NCI-H187 treated with DMSO at 0.1 percent for 48 hours (cell line): ENCODE measurements at places on chromosomes 7 and 10.
A peak's percentile ranks its signal among the peaks of the same experiment; 100 is the strongest.

DNA sequence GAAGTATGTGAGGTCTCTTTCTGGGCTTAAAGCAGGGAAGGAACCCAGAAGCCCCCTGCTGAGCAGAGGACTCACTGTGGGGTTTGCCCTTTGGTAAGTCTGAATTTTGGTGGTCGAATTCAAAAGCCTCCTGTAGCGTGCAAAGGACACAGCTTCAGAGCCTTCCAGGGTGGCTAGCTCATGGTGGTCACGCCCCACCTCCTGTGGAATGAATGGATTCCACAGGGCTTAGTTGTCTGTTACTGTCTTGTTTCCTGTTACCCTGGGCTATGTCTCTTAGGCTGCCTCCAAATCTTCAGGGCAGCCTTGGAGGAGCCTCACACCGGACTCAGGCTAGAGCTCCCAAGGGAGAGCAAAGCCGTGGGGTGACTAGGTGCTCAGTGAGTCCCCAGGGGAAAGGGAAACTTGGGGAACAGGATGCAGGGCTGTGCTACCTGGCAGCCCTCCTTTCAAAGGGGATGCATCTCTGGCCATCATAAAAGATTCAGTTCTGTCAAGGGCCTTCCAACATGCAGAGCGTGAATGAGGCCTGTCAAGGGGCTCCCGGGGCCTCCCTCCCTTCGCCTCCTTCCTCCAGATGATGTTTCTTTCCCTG, 211.7 kb downstream of the CCSER2 start:
- DNase-seq, result no peak

GRCh38 chr10:43796781-43797180, 148.1 kb upstream of the ZNF32 start:
- no peak for DNase-seq

DNA sequence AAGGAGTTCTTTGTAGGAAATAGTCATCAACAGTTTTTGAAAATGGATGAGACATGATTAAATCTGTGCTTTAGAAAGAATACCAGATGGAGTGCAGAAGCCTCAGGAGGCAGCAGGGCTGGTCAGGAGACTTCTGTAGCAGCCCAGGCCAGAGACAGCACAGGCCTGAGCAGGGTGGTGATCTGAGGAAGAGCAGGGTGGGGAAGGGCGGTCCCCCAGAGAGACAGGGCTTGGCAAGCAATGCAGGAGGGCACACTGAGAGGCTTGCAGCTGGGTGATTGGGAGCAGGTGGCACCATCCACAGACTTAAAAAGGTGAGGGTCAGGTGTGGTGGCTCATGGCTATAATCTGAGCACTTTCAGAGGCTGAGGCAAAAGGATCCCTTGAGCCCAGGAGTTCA, 4.3 kb upstream of the SMKR1 start:
- DNase-seq, result no peak

DNA sequence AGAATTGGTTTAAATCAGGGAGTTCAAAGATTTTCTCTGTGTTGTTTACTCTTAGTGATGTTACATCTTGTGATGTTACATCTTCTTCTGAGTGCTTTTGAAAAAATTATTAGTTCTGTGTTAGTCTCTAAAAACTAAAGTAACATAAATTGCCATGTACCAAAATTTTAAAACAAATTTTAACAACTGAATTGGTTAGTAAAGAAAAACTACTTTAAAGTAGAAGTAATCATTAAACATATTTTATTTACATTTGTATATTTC, 5.2 kb upstream of the IGF2BP3 start:
- DNase-seq, result no peak

- DNase-seq, result no peak
These were observed 122.5 kb downstream of the OAT start for GRCh38 chr10:124296121-124296812.

GRCh38 chr7:82105463-82105862, 335.6 kb upstream of the HGF start:
- DNase-seq, result no peak

DNA sequence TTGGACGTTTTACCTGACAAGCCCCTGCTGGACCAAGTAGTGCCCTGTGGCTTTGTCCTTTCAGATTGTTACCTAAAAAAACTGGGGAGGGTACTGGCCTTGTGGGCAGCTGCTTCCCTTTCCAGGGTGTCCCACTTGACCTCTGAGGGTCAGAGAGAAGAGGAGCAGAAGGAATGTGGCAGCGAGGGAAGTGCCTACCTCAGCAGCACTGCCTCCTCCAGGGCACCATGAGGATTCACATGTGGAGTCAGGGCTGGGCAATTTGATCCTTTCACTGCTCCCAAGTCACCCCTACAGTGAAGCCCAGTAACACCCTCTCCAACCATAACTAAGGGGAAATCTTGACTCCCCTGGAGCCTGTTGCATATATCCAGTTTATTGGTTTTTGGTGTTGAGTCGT, 64.6 kb downstream of the ITGB1 start:
- DNase-seq, result no peak

- DNase-seq, result no peak
These were observed 246.1 kb downstream of the TNS3 start for GRCh38 chr7:47335557-47336471.

DNA sequence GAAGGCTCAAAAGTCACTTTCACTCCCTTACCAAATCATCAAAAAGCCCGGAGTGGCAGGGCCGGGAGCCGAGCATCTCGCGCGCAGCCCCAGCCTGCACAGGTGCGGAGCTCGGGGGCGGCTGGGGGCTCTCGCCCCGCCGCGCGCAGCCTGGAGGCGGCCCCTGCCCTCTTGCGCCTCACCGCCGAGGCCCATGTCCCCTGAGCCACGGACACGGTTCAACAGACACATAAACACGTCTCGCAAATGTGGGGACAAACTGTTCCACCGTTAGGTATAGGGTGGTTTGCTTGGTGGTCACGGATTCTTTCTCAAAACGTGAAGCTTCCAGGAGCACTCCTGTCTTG, 700 bp downstream of the GSAP start:
- no peak for DNase-seq

GRCh38 chr7:82080254-82080927, 310.5 kb upstream of the HGF start:
- DNase-seq, result no peak

DNA sequence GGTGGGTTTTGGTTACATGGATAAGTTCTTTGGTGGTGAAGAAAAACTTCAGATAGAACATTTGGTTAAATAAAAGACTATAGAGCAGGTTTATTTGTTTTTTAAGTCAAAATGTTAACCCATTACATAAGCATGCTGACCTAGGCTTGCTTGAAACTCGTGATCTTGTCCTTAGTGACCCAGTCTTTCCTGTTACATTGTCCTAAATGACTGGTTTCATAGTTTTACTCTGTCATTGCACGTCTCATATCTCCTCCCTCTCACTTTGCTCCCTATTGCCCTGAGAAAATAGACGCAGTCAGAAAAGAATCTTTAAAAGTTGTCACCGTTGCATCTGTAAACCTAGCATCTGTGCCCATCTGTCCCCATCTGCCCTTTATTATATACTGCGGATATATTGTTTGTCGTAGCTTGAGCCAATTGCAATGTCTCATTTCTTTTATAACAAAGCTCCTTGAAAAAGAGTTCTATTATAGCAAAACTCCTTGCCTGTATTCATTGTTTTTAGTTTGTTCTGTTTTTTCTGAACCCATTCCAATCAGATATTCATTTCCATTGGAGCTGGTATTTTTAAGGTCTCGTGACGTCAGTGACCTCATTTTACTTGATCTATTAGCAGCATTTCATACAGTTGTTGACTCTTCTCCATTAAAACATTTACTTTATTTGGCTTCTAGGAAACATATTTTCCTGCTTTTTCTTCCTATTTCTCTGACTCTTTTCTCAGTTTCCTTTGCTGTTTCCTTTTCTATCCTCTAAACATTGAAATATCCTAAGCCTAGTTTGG, 57.3 kb downstream of the HELLS start:
- DNase-seq, result no peak

DNA sequence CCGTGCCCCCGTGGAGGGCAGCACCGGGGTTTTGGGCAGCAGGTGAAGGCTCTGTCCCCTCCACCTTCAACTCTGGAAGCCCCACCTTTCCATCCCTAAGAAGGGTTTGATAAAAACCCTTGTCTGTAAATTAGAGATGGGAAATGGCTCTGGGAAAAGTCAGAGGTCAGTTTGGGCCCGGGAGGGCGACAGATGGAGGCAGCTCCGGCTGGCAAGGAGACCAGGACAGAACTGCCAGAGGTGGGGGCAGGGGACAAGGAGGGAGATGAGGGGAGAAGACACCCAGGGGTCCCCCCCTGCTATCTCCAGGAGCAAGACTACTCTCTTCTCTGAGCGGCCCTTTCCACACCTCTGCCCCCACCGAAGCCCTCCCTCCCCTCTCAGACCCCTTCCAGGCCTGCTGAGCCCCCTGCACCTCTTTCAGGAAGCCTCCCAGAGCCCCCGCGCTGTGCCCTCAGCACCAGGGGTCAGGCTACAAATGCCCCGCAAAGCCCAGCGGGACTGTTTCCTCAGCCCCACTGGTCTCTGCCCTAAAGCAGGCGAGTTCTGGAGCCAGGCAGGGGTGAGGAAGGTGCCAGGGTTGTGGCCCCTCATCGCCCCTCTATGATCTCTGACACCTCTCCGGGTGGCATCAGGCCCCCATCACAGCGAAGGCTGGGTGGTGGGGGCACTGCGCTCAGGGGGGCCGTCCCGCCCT, 980 bp upstream of the SH2B2 start:
- DNase-seq, result no peak

GRCh38 chr7:2681929-2682799, 5.8 kb upstream of the AMZ1 start:
- DNase-seq, result no peak

DNA sequence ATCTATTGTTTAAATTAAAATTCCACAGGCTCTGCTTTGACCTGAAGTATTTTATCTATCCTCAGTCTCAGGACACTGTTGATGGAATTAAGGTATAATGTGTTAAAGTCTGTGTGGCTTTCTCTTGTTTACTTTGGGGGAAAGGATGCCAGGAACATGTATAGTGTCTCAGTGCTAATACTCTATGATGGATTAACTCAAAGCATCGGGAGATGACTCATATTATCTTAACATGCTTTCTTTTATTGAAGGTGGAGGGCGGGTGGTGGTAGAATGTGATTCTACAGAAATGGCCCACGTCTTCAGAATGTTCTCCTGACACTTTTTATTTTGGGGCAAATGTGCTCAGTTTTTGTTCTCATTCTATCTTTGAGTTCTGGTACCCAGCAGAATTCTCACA, 189.0 kb downstream of the ANKRD30A start:
- no peak for DNase-seq

GRCh38 chr10:114042895-114043531, 653 bp upstream of the ADRB1 start:
- no peak for DNase-seq

DNA sequence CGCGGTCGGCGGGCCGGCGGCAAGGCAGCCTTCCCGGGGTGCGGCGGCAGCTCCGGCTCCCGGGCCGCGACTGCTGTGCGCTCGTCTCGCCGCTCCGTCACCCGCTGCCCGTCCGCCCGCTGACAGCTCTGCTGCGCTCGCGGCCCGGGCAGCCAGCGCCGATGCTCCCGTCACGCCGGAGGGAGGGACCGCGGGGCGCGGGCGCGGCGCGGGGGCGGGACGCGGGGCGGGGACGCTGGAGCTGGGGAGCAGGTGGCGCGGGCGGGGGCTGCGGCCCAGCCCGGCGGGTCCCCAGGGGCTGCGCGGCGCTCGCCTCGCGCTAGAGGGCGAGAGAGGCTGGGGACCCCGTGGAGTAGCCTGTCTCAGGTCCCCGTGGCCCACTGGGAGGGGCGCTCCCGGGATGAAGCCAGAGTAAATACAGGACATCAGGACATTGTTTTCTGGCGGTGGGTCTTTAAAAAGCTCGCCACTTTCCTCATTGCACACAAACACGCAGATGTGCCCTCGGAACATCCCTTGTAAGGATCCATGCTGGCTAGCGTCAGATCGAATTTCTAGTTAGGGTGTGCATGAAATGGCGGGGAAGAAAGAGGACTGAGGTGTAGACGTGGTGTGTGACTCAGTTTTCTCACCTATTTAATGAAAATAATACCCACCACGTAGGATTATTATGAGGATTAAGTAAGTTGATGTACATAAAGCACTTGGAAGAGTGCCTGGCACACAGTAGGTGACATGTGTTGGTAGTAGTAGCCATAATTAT, at the start of gene ELAPOR2:
Gene ELAPOR2, minus strand, starts transcription at position 130 of the 763 bp plus-strand sequence. CDS start 141 bp downstream, outside the sequence.
- peak; percentile 79 for DNase-seq

- DNase-seq, result no peak
These were observed 876 bp downstream of the GNAI1 start for GRCh38 chr7:80135309-80136104.

DNA sequence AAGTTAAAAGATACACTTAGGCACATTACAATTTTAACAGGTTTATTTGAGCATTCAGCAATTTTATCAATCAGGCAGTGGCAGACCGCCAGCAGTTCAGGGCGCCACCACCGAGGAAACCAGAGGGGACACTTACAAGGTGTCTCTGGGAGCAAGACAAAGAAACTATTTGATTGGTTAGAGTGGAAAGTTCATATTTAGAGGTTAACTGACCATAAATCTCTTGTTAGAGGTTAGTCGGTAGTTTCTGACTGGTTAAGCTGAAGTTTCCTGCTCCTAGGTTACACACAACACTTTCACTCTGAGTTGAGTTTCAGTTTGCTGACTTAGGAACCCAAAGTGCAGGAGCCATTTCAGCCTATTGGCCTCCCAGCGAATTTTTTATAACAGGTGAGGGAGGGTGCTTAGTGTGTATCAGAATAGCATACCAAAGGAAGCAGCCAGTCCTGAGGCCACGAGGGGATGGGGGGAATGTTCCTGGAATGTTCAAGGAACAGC, 10.8 kb upstream of the PVRIG start:
- DNase-seq, result no peak

- DNase-seq, result no peak
These were observed 416.7 kb downstream of the TFEC start for GRCh38 chr7:115613836-115614235.

GRCh38 chr7:150430465-150431085, 19.9 kb upstream of the GIMAP8 start:
- DNase-seq, result no peak

DNA sequence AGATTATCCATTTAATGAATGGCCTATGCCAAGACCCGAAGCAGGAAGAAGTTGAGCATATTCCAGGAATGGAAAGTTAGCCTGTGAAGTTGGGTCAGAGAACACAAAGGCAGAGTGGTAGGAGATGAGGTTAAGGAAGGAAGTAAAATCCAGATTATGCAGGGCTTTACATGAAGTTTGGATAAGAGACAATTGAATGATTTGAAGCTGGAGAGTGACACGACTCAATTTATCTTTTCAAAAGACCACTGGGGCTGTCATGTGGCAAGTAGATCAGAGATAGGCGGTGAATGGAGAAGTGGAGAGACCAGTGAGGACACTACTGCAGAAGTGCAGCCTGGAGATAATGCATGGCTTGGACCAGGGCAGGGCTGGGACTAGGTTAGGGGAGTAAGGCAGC, 7.2 kb upstream of the CNOT4 start:
- DNase-seq, result no peak
